Central memory CD4-positive, alpha-beta T cell (primary cell): ENCODE measurements at places on chromosomes 5 and 9.

GRCh38 chr5:73039082-73039481, 81.3 kb upstream of the TMEM171 start:
- no peak for DNase-seq

- no peak for DNase-seq
Measured at GRCh38 chr9:107137495-107138202, 145.4 kb upstream of the RAD23B start.

- DNase-seq = peak; percentile 64
Measured at GRCh38 chr9:214648-215493, at the start of gene DOCK8. Gene DOCK8 (plus strand): TSS chr9:214865. CDS start chr9:214977, 112 bp downstream.

DNA sequence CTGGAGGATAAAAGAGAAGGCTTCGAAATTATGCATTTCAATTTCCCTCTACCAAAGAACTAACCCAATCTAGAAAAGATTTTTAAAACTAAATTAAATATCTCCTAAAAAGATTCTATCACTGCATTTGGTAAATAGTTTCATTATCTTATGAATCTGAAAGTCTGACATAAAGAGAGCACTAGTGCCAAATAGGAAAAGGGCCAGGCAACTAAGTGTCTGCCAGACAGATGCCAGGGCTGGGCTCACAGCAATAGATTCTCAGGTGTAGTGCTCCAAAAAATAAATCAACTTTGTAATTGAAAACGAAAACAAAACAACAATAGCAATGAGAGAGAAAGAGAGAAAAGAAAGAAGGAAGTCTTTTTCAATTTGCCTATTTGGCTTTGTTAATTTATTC, 157.7 kb upstream of the GNA14 start:
- no peak for DNase-seq

GRCh38 chr9:99197987-99198386, 23.8 kb downstream of the ALG2 start:
- no peak for DNase-seq

DNA sequence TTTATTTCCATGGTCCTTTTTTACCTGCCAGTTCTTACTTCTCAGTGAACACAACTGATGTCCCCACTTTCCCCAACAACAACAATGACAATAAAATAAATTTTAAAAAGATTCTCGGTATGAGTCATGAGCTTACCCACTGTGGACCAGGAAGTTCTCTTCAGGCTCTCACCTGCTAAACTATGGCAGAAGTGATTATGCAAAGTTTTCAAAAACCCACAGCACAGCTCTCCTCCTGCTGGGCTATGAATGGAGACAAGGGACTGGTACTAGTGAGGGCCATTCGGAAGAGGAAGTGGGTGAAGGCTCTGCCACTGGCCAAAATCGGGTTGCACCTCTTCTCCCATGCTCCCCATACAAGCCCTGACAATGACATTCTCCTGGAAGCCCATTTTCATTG, 429.4 kb downstream of the PIK3R1 start:
- DNase-seq = no peak
